ENCODE measurements at places on chromosomes 7 and 10. TPM values are rescaled to one million over a fixed set of nuclear protein-coding genes. Genes with fewer than 3 reads are reported as not detected.

Gene TAS2R5
- total RNA-seq = 6.8 TPM

DNA sequence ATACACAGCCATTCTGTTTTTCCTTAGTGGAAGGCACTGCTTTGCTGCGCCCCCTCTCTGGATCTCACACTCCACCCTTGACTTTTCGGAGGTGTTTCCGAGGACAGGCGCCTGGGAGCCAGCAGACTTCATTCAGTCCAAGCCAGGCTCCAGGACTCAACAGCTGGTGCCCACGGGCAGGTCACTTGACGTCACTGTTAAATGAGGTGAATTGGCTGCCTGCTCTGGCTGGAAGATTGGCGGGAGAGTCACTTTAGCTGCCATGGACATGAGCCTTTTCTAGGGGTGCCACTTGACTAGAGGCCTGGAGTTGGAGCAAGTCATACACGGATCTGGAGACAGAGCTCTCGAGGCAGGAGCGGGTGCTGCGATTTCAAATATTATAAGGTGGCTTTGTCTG, 3.2 kb downstream of the HTRA1 start:
- no peak overlapping the region for H3K4me3 ChIP-seq
- H3K27ac ChIP-seq = no peak overlapping the region
- peaks cover 6% of the 10 kb centered on the region for H3K4me1 ChIP-seq
- no peak for DNase-seq
- peaks cover 22% of the 10 kb centered on the region for H3K27me3 ChIP-seq

DNA sequence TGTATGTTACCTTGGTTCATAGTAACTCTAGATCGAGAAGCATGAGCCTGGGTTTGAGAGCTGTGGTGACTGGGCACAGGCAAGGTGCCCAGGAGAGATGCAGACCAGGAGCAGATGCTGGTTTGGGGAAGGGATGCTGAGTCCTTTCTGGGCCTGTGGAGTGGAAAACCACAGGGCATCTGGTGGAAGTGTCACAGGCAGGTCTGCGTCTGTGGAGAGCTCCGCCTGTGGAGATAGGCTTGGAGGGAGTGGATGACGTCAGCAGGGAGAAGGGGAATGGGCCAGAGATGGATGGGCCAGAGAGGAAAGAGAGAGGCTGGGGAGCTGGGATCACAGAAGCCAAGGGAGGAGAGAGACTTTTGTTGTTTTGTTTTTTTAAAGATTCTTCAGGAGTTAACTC, 14.8 kb downstream of the CYP26A1 start:
- DNase-seq = no peak

DNA sequence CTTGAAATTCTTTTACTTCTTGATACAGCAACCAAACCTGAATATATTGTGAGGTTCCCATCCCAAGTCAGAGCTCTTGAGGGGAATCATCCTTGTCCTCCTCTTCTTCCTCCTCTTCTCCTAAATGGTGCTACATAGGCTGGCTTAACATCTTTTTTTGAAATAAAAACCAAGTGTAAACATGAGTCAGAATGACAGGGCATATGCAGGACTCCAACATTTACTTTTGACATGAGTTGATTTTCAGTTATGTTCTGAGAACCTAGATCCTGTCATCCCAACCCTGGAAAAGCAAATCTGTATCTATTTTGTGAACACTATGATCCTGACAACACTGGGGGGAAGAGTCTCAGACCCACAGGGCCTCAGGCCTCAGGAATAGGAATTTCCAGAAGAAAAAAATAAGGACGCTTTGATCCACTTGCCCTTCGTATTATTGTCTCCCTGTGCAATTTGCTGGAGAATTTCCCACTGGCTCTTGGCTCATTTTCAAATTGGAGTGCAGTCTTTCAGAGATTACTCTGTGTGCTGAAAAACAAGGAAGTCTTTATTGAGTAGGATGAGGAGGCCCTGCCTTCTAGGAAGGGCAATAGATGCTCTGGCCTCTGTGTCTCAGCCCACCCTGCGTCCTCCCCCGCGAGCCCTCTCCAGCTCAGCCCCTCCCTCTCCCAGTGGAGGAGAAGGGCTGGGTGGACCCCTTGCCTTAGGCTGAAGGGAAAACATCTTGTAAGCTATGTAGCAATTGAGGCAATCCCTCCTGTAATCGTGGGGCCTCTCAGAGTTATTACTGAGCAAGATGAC, 121.6 kb downstream of the CREB5 start:
- H3K36me3 ChIP-seq = no peaks in the 10 kb centered on the region
- peaks cover 21% of the 10 kb centered on the region for H3K4me1 ChIP-seq
- H3K27ac ChIP-seq = no peak overlapping the region
- DNase-seq = peak; percentile 54
- H3K4me3 ChIP-seq = no peak overlapping the region
- H3K27me3 ChIP-seq = no peaks in the 10 kb centered on the region

GRCh38 chr10:111098679-111099437, 22.0 kb downstream of the ADRA2A start:
- no peak for DNase-seq
- H3K36me3 ChIP-seq = no peaks in the 10 kb centered on the region
- no peak overlapping the region for H3K4me3 ChIP-seq

DNA sequence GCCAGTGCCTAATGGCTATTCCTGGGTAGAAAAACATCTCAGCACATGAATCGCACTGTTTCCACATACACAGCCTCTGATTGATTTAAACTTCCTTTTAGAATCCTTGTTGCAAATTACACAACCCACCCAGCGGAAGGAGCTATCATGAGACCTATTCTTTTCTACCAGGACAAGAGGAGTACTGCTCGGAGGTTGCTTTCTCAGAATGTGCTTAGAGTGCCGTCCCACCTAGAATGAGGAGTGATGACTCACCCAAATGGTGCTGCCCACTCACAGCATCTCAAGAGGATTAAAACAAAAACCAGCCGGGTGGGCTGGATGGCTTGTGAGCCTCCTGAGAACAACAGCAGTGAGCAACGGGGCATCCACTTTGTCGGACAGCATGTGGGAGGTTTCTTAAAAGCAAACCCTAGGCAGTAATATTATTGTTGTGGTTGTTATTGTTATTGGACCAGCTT, 128.9 kb downstream of the DGKI start:
- H3K4me3 ChIP-seq = no peak overlapping the region
- H3K27me3 ChIP-seq = no peaks in the 10 kb centered on the region
- H3K27ac ChIP-seq = no peak overlapping the region
- no peaks in the 10 kb centered on the region for H3K36me3 ChIP-seq
